ENCODE measurements at places on chromosomes 2 and 18. TPM values are rescaled to one million over a fixed set of nuclear protein-coding genes. Genes with fewer than 3 reads are reported as not detected.

SLC14A1 gene
- 0.32 TPM for total RNA-seq

HOXD13 gene
- total RNA-seq = not detected

PDE6D gene
- 16.4 TPM for total RNA-seq

GPR39 gene
- 0.31 TPM for total RNA-seq

ABHD1 gene
- total RNA-seq = not detected

NEU2 gene
- not detected for total RNA-seq

SPATA3 gene
- not detected for total RNA-seq

CABYR gene
- total RNA-seq = 3.7 TPM

IL1RL1 gene
- total RNA-seq = 3.3 TPM

TTR gene
- total RNA-seq = not detected

SLC9A2 gene
- under 0.01 TPM for total RNA-seq

RAPGEF4 gene
- 11.8 TPM for total RNA-seq

VIT gene
- total RNA-seq = not detected

LBH gene
- 12.3 TPM for total RNA-seq
